Neural crest cell (in vitro differentiated cells): ENCODE measurements at places on chromosomes 6 and 20. TPM values are rescaled to one million over a fixed set of nuclear protein-coding genes. Genes with fewer than 3 reads are reported as not detected.

- peaks cover 4% of the 10 kb centered on the region for H3K4me1 ChIP-seq
- no peaks in the 10 kb centered on the region for H3K36me3 ChIP-seq
- peaks cover 7% of the 10 kb centered on the region for H3K27me3 ChIP-seq
- no peak for DNase-seq
- no peak overlapping the region for H3K27ac ChIP-seq
These were observed 9.6 kb upstream of the HSF2 start for GRCh38 chr6:122389704-122390372.

GRCh38 chr6:148455674-148456558 is 113.3 kb downstream of the SASH1 start:
- peak overlapping the region; percentile 95 for H3K27ac ChIP-seq
- peak overlapping the region; percentile 71 for H3K4me3 ChIP-seq
- H3K27me3 ChIP-seq: no peaks in the 10 kb centered on the region
- H3K36me3 ChIP-seq: peaks cover 22% of the 10 kb centered on the region

- no peak overlapping the region for H3K4me3 ChIP-seq
- no peak for DNase-seq
- H3K4me1 ChIP-seq: peaks cover 60% of the 10 kb centered on the region
- H3K27ac ChIP-seq: no peak overlapping the region
These were observed 8.3 kb downstream of the NHSL1 start for GRCh38 chr6:138491017-138491416.

DNA sequence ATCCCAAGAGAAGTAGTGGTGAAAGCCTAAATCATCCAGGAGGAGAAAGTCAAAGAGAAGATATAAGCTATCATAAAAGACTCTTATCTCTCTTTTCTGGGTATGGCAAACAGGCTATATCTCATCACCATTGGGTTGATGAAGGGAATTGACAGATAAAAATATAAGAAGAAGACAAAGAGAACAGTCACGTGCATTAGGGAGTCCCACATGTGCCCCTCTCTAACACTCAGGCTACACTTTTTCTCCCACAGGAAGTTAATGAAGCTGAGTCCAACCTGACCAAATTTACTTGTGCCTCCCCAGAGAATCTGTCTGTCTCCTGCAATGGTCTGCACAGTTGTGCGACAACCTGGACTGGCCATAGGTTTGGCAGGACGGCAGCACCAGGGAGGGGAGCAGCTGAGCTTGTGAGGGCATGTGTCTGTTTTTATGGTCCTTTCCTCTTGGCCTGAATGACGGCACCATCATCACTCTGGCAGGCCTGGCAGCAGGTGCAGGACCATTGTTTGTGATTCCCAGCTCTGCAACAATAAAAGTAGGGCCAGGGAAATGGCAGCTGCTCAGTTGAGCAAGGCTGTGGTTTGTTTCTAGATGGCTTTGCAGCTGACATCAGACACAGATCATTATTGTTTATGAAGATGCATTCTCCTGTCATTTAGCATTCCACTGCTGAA is 144.5 kb upstream of the MCHR2 start:
- no peak for DNase-seq
- H3K27ac ChIP-seq: no peak overlapping the region
- H3K4me1 ChIP-seq: no peaks in the 10 kb centered on the region
- no peaks in the 10 kb centered on the region for H3K27me3 ChIP-seq

Gene ME1
- total RNA-seq: 4.4 and 4.6 TPM in 2 replicates

Gene PROKR2
- not detected in 2 replicates for total RNA-seq

Gene ORC3
- total RNA-seq: 35.4 and 37.3 TPM in 2 replicates
